ENCODE measurements at places on chromosomes 4 and X.

DNA sequence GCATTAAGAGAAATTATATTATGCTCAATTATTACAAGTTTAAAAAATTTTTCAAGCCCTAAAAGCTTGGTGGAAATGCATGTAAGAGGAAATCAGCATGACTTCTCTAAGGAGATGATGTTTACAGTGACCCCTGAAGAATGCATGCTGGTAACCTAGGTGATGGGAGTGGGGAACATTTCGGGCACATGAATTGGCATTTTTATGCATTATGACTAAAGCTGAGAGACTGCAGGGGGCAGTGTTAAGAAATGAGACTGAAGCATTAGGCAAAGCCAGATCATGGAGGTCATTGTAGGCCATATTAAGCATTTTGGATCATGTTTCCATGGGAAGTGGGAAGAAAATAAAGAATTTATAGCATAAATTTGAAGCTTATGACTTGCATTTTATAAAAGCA lies 421.3 kb downstream of the FAT4 start:
- DNase-seq, result peak; percentile 22

GRCh38 chr4:44983083-44983482 lies 256.7 kb upstream of the GNPDA2 start:
- no peak for DNase-seq

GRCh38 chr4:13670456-13671160 lies 43.1 kb upstream of the BOD1L1 start:
- DNase-seq, result no peak

GRCh38 chrX:136182414-136182813 lies 35.1 kb downstream of the FHL1 start:
- no peak for DNase-seq

GRCh38 chr4:168409089-168409801 lies 71.0 kb downstream of the DDX60L start:
- no peak for DNase-seq

DNA sequence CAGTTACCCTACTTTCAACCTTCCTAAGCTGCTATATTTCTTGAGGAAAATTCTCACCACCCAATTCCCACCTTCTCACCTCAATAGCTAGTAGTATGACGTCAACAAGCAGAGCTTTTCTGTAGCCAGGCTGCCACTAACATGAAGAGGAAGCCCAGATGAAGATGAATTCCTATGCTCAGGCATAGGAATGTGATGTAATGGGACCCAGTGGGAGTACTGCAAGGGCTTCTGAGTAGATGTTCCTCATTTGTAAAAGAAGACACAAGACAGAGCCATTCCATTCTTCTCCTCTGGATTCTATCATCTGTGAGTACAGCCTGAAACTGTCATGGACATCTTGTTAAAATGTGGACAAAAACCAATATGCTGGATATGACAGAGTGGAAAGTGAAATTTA lies 81.6 kb upstream of the KLF3 start:
- DNase-seq, result no peak

DNA sequence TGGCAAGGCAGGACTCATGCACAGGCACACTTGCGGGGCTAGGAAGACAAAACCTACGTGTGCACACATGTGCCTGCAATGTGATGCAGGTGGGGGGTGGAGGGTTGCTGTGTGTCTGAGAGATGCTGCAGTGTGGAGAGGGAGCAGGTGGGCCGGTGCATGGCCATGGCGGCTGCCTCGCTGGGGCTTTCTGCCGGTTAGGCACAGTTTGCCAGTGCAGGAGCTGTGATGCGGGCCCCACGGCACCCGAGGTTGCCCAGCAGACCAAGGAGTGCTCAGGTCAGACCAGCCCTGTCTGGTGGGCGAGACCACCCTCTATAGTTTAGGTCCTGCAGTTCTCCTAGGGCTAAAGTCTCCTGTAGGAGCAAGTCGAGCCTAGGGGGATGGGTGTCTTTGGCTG lies 4.4 kb upstream of the AFM start:
- no peak for DNase-seq

DNA sequence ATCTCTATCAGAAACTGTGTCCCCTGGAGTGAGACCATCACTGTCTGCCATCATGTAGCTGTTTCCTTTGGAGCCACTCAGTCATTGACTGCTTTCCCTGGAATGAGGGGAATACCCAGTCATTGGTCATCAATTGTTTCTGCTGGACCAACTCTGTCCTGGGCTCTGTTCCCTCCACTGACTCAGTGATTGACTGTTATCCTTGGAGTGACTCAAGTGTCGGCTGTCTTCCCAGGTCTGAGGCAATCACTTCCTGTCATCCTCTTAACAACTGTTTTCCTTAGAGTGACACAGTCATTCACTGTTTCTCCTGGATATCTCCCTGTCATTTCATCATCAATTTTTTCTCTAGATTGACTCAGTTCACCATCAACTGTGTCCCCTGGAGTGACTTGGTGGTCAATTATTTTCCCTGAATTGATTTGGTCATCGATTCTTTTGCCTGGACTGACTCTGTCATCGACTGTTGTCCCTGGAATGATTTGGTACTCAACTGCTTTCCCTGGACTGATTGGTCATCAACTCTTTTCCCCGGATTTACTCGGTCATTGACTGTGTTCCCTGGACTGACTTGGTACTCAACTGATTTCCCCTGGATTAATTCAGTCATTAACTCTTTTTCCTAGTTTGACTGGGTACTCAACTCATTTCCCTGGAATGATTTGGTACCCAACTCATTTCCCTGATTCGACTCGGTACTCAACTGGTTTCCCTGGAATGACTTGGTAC lies 327.9 kb upstream of the VCX start:
- no peak for DNase-seq

GRCh38 chr4:40329805-40330204 lies 5.3 kb upstream of the CHRNA9 start:
- no peak for DNase-seq

GRCh38 chr4:148634476-148634875 lies 192.3 kb upstream of the NR3C2 start:
- no peak for DNase-seq

GRCh38 chrX:74133156-74133796 lies 170.7 kb upstream of the ZCCHC13 start:
- peak; percentile 80 for DNase-seq

DNA sequence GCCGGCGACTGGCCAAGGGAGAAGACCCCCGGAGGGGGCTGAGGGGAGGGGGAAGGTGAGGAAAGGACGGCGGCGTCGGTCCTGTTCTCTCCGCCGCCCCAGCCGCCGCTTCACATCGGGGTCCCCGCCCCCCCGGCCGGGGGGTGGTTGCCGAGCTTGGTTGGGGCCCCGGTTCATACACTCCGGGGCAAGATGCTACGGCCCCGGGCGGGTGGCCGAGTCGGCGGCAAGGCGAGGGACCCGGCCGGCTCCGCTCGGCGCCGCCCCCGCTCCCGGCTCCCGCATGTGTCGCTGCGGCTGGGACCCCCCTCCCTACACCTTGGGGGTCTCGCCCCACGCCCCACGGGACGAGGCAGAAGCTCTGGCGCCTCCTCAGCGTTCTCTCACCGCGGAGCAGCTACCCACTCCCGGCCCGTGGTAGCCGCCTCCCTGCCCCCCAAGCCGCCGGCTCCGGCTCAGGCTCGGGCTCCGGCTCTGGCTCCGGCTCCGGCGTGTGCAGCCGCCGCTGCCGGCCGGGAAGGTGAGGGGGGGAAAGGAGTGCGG lies 461 bp downstream of the FBXW7 start:
- no peak for DNase-seq

DNA sequence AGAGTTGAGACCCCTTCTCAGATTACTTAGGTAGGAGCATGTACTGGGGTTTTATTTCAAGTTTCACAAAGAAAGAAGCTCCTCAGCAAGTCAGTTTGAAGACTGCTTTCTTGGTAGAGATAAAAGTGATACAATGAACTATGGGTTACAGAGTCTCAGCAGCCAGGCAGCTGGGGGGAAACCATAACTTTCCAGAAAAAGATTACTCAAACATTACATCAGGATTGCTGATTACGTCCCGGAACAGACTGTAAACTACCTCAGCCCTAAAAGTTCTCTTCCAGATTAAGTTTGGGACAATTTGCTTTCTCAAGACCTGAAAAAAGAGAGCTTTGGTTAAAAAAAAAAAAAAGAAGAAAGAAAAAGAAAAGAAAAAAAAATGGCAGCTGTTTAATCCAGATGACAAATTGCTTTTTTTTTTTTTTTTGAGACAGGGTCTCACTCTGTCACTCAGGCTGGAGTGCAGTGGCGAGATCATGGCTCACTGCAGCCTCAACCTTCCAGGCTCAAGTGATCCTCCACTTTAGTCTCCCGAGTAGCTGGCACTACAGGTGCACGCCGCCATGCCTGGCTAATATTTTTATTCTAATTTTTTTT lies 16.6 kb downstream of the SAT1 start:
- DNase-seq, result no peak

DNA sequence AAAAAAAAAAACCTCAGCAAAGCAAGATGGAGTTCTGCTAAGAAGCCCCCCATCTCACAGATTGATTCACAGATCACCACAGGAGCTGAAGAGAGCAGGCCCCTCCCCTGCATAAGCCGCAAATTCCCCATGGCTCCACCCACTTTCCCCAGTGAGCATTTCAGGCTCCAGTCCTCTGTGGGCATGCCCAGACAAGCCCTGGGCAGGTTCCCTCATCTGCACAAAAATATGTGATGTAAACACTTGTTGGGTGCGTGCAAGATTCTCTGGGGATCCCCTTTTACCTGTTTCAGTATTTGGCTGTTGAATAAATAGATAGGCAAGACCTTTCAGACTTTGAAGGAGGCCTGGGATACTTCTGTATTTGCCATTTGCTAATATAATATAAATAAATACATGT lies 514.3 kb downstream of the PCDH7 start:
- peak; percentile 70 for DNase-seq

DNA sequence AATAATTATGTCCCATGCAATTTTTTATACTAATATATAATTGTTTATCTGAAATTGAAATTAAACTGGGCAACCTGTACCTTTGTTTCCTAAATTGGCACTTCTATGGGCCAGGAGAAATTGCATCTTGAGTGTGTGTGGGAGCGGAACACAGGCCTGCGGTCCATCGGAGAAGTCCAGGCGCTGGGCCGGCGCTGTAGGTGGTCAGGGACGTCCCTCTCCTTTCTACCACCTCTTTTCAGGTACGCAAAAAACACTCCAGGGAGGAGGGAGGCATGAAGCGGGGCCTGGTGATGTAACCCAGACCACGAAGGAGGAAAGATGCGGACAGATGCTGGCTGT lies 717 bp downstream of the MGAT4D start:
- DNase-seq, result no peak

- no peak for DNase-seq
Measured at GRCh38 chrX:40040686-40041461, 56.9 kb downstream of the BCOR start.

DNA sequence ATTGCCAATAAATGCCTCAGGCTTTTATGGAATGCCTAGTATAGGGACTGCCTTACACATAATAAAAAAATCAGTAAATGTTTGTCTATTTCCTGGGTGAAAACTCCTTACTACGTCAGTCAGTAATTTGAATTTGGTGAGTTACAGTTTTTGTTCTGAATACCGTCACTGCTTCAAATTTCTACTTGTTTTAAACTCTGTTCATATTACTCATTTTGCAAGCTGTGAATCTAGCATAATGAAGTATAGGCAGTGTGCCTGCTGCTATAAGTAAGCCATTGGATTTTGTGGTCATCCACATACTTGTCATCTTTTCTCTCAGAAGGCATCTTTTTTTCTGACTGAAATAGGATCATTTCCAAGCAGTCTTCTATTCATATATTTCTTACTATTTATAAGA lies 43.1 kb downstream of the SYNPO2 start:
- DNase-seq, result no peak

DNA sequence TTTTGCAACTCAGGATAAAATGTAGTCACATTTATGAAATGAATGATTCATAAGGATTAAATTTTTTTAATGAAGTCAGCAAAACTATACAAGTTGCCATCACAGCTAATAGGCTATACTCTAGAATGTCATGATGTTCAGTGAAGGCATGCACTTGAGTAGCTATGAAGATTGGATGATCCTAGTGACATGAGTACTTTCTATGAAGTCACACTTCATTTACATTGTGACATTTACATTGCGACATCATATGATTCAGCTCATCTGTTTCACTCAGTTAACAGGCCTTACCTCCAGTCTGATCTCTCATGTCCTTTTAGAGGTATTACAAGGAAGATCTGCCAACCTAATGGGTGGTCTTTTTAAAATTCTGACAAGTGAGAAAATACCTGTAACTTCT lies 82.7 kb upstream of the FGF13 start:
- no peak for DNase-seq

GRCh38 chr4:87306056-87306455 lies 16.6 kb downstream of the HSD17B13 start:
- no peak for DNase-seq

DNA sequence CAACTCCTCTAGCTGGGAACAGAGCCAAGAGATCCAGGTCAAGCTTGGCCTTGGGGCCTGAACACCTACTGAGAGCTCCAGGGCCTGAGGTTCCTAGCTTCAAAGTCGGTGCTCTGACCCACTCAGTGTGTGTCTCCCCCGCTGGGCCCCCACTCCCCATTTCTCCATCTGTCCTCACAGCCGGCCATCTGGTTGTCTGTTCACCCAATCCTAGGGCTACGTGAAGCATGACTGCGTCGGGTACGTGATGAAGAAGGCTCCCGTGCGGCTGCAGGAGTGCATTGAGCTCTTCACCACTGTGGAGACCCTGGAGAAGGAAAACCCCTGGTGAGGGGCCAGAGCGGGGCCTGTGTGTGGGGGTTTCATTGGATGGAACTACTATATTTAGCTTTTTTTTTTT lies 12.3 kb downstream of the USP11 start:
- DNase-seq, result no peak

GRCh38 chr4:108400309-108400708 lies 220.1 kb upstream of the RPL34 start:
- DNase-seq, result no peak

DNA sequence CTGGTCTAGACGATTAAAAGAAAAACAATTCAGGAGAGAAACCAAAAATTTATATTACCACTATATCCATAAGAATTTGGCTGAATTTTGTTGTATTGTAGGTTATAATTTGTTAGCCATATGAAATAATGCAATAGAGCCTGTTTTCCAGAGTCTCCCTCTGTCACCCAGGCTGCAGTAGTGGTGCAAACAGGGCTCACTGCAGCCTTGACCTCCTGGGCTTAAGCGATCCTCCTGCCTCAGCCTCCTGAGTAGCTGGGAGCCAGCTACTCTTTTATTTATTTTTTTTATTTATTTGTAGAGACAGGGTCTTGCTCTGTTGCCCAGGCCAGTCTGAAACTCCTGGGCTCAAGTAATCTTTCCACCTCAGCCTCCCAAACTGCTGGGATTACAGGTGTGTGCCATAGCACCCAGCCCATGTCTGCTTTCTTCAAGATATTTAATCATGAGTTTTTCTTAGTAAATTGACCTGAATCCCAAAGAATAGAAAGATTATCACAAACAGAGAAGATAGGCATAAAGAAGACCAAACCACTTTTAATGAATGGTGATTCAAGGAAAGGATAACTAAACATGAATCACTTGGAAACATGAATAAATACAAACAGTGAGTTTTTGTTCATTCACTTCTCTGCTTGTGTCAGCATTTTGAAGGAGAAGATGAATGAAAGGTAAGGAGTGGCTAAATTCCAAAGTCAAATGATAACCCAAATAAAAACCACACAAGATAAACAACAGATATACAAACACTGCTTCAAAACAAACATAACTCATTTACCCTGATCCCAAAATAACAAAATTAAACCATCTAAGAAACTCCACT lies 82.1 kb downstream of the PPP3CA start:
- DNase-seq, result no peak
